Activated T-cell treated with anti-CD3 and anti-CD28 coated beads, Interleukin-2, amount 50 U/mL, for 72 hours (primary cell): ENCODE measurements at places on chromosomes 5 and 9. TPM values are rescaled to one million over a fixed set of nuclear protein-coding genes. Genes with fewer than 3 reads are reported as not detected.

DNA sequence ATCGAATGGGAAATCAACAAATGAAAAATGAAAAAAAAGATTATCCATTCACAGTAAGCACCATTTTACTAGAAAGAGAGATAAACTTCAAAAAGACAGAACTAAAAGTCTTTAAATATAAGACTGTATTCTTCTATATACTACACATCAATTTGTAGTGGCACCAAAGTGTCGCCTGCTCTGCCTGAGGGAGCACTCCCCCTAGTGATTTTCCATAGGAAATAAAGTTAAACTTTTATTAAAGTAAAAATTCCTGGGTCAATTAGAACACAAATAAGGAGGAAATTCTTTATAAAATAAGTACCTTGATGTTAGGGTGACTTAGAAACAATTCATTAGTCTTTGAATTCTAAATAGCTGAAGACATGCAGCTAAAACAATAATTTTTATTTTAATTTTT is 9.7 kb downstream of the RAD1 start:
- DNase-seq, result no peak

- DNase-seq, result no peak
These were observed 480.0 kb downstream of the TAF11L14 start for GRCh38 chr5:18114151-18114757.

DNA sequence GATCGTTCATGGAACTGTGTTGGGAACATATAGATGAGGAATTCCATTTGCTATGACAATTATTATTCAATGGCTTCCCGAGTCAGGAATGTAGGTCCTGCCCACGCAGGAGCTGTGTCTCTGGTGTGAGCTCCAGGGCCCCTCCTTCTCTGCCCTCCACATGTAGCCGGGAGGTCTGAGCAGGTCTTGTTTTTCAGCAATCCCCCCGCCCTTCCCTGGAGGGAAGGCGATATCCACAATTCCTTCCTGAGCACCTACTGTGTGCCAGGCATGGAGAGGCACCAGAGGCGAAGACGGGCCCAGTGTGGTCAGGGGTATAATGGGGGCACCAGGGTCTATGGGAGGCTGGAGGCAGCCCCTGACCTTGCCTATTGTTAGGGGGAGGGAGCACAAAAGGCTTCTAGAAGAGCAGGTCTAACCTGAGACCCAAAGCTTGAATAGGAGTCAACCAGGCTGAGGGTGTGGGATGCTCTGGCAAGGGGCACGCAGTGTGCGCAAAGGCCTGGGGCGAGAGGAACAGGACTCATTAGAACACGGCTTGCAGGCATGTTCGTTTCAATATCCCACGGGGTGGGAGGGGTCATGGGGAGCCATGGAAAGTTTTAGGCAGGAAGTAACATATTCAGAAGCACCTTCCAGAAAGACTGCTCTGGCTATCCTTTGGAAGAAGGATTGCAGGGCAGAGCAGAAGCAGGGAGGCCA is 154.9 kb downstream of the C9orf50 start:
- DNase-seq, result no peak

DNA sequence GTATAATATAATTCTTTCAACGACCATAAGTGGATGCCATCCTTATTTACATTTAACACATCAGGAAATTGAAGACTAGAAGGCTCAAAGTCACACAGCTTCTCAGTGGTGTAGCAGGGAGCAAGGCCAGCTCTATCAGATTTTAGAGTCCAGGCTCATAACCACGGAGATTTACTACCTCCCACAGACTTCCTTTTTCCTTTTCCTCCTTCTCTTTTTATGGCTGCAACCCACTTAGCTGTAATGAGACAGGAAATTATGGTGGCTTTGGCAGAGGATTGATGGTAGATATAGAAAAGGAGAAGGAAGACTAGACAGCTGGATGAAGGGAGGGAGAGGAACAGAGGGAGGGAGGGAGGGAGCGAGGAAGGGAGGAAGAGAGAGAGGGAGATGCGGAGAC is 47.4 kb downstream of the SPEF2 start:
- no peak for DNase-seq

GRCh38 chr9:78438211-78438610 is 141.3 kb downstream of the PSAT1 start:
- no peak for DNase-seq

CACNA1B gene
- total RNA-seq, result 0.07 TPM

PWWP2A gene
- total RNA-seq, result 14.9 TPM

WWC1 gene
- total RNA-seq, result not detected
